ENCODE measurements at places on chromosomes 12 and 14.
A peak's percentile ranks its signal among the peaks of the same experiment; 100 is the strongest.

DNA sequence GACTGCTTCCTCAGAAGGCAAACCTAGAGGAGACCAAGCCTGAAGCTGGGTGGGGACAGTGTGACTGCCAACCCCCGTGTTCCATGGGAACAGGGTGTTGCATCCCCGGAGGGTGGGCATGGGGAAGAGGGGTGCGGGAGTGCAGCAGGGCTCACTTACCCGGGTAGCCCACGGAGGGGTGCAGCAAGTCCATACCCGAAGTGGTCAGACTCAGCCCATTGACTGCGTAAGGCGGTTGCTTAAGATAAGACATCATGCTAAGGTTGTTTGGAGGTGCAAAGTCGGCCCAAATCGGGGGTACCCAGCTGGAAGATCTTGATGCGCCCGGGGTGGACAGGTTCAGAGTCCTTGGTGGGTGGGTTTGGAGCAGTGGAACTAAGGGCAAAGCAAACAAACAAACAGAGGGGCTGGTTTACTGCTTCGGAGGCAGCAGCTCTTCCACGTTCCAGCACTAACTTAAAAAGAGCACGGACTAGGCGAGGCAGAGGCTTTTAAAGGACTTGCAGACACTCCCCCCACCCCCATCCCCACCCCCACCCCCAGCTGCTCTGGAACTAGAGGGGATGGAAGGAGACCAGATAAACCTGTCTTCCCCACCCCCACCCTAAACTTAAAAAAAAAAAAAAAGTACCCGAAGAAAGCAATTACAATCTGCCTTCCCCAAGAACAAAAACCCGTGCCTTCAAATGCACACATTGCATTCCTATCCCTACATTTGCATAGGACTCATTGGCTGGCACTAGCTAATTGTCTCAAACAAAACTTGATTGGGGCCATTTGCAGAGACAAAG, 4.9 kb downstream of the OTX2 start:
- no peak for DNase-seq

DNA sequence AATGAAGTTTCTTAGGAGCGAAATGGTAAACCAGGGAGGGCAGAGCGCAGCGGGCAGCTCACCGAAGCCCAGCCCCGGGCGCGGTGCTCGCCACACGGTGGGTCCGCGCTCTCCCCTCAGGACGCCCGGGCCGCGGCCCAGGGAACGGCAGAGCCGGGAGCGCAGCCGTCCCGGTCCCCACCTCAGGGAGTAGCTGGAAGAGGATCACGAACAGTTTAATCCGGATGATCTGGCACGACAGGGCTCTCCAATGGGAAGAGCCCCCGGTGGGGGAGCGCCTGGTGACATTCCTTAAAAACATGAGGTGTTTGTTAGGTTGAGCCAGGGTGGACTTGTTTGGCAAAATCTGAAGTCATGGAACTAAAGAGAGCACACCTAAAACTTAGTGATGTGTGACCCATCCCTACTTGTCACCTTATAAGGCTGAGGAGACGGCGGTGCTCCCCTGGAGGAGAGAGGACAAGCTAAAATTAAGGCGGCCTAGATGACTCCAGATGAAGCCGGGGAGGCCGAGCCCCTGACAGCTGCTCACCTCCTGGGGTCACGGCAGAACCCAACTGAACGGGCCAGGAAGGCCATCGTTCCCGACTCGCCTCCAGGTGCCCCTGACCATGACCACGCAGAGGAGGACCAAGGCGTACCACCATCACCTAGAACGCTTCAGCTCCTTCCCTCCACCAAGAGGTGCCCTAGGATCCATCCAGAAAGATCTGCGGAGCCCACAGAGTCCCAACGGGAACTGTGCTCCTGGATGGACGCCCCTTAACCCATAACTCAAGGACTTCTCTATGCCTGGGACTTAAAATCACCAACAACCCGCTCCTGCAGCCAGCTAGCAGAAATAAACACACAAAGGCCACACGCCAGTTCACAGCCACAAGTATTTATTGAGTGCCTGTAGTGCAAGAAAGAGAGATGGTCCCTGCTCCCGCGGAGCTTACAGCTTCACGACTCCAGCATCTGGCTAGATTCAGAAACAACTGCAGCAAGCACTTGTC, 866 bp upstream of the PITPNM2 start:
- no peak for DNase-seq

DNA sequence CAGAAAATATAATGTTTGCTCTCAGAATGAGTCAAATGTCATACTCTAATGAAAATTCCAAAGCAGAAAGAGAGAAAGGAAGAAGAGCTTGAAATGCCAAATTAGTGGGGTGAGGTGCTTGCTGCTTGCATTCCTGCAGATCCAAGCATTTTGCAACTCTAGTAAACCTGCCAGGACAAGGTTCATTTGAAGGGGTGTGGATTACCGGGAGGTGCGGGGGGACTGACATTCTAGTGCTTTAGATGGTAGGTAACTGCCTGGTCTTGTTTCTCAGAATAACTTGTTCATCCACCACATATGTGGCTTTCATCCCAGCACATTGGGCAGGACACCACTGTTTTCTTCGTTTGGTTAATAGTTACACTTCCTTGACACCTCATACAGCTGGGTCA, 144.4 kb downstream of the AKAP6 start:
- no peak for DNase-seq

- DNase-seq: no peak
These were observed 76.3 kb upstream of the RTL1 start for GRCh38 chr14:100979780-100980179.

GRCh38 chr12:108361606-108362005, 22.5 kb upstream of the CMKLR1 start:
- DNase-seq: no peak

- DNase-seq: no peak
These were observed 120.4 kb downstream of the LRRIQ1 start for GRCh38 chr12:85156569-85156968.

GRCh38 chr14:61113561-61114225, 132.6 kb downstream of the SLC38A6 start:
- DNase-seq: no peak

- DNase-seq: no peak
These were observed 115.1 kb downstream of the TTC7B start for GRCh38 chr14:90700933-90701776.

DNA sequence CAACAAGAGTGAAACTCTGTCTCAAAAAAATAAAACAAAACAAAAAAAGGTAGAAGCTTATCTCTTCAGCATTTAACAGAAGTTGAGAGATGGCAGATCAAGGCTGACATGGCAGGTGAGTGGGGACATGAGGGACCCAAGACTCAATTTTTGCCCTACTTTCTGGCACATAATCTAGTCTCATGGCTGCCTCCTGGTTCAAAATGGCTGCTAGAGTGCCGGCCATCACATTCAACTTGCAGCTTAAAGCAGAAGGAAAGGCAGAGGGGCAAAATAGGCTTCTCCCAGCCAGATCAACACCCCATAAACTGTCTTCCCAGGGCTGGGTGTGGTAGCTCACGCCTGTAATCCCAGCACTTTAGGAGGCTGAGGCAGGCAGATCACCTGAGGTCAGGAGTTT, 784.9 kb downstream of the MED13L start:
- no peak for DNase-seq

DNA sequence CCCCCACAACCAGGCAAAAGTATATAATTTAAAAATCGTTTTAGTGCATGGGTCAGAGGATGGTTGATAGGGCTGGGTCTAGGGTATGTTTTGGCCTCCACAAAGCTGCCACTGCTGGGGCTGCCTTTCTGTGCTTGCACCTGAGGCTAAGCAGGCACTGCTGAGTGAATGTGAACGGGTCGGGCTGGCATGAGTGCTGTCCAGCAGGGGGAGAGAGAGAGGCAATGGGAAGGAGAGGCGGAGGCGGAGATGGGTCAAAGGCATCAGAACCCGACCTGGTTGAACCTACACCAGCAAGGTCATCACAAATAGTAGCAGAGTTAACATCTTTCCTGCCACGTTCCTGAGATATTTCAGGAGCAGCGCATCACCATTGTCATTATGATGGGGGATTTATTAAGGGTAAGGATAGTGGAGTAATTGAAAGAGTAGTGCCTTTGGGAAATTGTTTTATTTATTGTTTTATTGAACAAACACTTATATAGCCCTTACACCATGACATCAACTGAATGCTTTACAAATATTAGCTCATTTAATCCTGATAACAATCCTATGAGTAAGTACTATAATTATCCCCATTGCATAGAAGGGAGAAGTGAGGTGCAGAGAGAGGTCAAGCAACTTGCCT, 5.8 kb upstream of the NRXN3 start:
- DNase-seq: peak; percentile 6

GRCh38 chr12:9741726-9742125, 8.8 kb upstream of the CLECL1 start:
- no peak for DNase-seq

DNA sequence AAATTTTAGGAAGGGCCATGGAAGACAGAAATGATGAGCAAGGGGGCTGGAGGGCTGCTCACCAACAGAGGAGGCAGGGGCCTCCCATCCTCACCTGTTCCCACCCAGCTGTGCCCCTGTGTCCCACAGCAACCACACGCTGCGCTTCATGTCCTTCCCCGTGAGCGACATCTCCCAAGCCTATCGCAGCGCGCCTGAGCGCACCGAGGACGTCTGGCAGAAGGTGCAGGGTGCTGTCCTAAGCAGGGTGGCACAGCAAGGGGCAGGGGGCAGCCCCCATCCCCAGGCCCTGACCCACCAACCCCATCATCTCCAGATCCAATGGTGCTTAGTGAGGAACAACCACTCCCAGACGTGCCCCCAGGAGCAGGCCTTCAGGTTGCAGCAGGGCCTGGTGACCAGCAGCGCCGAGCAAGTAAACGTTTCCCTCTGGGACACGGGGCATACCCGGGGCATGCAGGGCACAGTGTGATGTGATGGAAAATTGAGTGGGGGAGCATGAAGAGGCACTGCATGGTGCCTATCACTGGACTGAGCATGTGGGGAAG, 8.1 kb downstream of the CARMIL3 start:
- no peak for DNase-seq

GRCh38 chr12:14999021-14999694, 26.3 kb downstream of the PDE6H start:
- DNase-seq: no peak

GRCh38 chr12:100239589-100239988, 27.3 kb downstream of the DEPDC4 start:
- no peak for DNase-seq

GRCh38 chr14:103099733-103100280, 5.3 kb downstream of the EXOC3L4 start:
- no peak for DNase-seq
